ENCODE measurements at places on chromosomes 3 and 15. TPM values are rescaled to one million over a fixed set of nuclear protein-coding genes. Genes with fewer than 3 reads are reported as not detected.

PLSCR5 gene
- not detected for total RNA-seq

IGSF10 gene
- 0.15 TPM for total RNA-seq

MFN1 gene
- total RNA-seq: 38.8 TPM

DNA sequence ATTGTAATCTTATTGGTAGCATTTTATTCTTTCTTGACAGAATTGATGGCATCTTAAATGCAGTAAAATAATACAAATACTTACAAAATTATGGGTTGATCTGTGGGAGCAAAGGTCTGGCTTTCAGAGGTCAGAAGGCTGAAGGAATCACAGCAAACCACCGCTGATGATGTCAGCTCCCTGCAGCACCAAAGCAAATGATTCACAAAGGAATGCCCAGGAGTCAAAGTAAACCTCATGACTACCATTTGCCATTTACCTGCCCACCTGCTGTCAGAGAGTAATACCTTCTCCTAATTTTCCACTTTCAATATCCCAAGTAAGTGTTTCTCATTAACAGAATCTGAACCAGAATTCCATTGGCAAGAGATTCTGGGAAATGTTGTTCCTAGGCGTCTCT lies 46.1 kb downstream of the CPA3 start:
- no peak for DNase-seq
- no peaks in the 10 kb centered on the region for H3K36me3 ChIP-seq
- H3K4me3 ChIP-seq: no peak overlapping the region
- H3K27ac ChIP-seq: no peak overlapping the region

DNA sequence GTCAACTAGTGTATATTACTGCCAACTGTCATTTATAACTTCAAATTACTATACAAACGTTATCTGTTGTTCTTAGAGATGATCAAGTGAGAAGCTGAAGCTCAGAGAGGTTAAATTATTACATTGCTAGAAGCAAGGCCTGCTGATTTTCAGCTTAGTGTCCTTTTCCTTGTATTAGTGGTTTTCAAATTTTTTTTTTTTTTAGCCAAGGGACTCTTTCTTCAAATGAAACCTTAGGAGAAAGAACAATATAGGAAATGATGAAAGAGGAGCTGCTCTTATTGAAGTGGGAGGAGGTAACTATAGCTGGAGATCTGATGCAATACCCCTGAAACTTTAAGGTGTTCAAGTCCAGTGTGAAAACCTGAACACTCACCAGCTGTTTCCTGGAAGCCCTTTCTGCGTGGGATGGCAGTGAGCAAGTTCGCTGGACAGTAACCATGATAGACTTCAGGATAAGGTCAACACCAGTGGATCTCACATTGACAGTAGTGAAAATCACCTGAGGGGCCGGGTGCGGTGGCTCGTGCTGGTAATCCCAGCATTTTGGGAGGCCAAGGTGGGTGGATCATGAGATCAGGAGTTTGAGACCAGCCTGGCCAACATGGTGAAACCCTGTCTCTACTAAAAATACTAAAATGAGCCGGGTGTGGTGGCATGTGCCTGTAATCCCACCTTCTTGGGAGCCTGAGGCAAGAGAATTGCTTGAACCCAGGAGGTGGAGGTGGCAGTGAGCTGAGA lies 376.2 kb downstream of the EDEM1 start:
- H3K27me3 ChIP-seq: no peaks in the 10 kb centered on the region
- no peaks in the 10 kb centered on the region for H3K36me3 ChIP-seq
- no peaks in the 10 kb centered on the region for H3K4me1 ChIP-seq
- no peak for DNase-seq

GRCh38 chr3:7520059-7520458 lies 659.1 kb downstream of the GRM7 start:
- H3K27ac ChIP-seq: no peak overlapping the region
- no peaks in the 10 kb centered on the region for H3K36me3 ChIP-seq
- no peak for DNase-seq
- no peaks in the 10 kb centered on the region for H3K27me3 ChIP-seq
- no peaks in the 10 kb centered on the region for H3K4me1 ChIP-seq

- H3K27me3 ChIP-seq: peaks cover 46% of the 10 kb centered on the region
- H3K4me3 ChIP-seq: no peak overlapping the region
- no peak overlapping the region for H3K27ac ChIP-seq
- no peak for DNase-seq
Measured at GRCh38 chr3:42498034-42498433, 4.4 kb upstream of the VIPR1 start.

DNA sequence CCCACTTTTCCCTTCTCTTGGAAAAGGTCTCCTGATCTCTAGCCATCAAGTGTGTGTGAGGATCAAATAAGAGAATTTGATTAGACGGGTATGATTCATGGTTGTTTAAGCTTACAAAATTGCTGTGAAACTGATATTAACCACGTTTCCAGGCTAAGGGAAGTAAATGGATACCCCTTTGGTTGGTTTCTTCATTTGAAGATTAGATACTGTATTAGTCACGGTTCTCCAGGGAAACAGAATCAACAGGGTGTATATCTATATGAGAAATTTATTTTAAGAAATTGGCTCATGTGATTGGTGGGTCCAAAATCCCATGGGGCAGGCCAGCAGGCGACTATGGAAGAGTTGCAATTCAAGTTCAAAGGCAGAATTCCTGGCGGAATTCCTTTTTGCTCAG lies 112.7 kb upstream of the SELENOK start:
- no peaks in the 10 kb centered on the region for H3K4me1 ChIP-seq
- no peak overlapping the region for H3K27ac ChIP-seq
- H3K36me3 ChIP-seq: no peaks in the 10 kb centered on the region
- H3K27me3 ChIP-seq: no peaks in the 10 kb centered on the region
- no peak overlapping the region for H3K4me3 ChIP-seq
- no peak for DNase-seq

GRCh38 chr15:85792102-85792731 lies 2.5 kb downstream of the KLHL25 start:
- H3K27me3 ChIP-seq: no peaks in the 10 kb centered on the region
- H3K27ac ChIP-seq: no peak overlapping the region
- no peaks in the 10 kb centered on the region for H3K36me3 ChIP-seq
- DNase-seq: no peak
- peaks cover 42% of the 10 kb centered on the region for H3K4me1 ChIP-seq
- no peak overlapping the region for H3K4me3 ChIP-seq

- no peak overlapping the region for H3K4me3 ChIP-seq
- no peaks in the 10 kb centered on the region for H3K4me1 ChIP-seq
- no peak for DNase-seq
- H3K27ac ChIP-seq: no peak overlapping the region
Measured at GRCh38 chr3:142815803-142816202, 73.1 kb downstream of the PCOLCE2 start.

DNA sequence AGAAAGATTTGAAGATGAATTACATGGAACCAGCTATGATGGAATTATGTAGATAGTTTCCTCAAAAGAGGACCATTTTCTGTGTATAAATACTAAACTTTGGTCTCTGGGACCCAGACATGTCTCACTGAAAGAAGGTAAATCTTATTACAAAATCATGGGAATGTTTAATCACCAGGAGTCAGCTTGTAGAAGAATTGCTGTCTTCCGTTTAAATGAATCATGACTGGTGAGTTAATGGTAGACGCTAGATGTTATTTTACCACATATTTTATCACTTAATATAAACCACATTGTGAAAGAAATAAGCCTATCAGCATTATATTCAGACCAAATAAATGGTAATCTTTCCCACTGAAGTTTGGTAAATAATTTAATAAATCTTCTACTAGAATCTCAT lies 322.3 kb upstream of the SUCLG2 start:
- no peaks in the 10 kb centered on the region for H3K36me3 ChIP-seq
- H3K4me3 ChIP-seq: no peak overlapping the region
- DNase-seq: no peak
- H3K27me3 ChIP-seq: no peaks in the 10 kb centered on the region

Data from T-cell (primary cell).